Renal cortex interstitium (tissue), 15 donors: ENCODE measurements at places on chromosomes 1 and 21.

DNA sequence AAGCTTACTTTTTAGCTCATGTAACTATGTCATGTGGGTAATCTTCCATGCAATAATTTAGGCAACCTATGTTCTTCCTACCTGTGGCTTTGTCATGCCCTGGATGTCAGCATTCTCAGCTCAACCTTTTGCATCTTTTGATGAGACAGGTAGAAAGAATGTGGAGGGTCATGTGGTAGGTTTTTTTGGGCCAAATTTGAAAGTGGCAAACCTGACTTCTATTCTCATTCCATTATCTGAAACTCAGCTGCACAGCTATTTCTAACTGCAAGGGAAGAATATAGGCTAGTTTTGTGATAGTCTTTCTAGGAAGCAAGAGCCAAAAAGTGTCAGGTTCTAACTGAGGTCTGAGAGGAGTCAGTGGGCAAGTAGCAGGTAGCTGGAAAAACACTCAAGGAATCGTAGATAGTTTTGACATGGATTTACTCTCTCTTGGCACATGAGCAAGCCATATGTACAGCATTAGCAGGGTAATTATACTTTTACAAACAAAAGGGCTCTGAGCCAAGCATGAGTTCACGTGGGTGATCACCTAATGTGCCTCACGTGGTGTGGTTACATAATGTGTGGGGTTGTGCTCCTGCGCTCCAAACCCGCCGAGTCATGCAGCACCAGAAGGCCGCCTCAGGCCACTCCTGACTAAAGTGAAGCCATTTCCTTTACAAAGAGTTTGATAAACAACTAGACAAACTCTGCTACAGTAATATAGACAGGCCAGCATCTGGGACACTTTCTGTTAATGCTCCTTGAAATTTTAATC, 1013.8 kb downstream of the PLA2G4A start:
- DNase-seq = no peak

DNA sequence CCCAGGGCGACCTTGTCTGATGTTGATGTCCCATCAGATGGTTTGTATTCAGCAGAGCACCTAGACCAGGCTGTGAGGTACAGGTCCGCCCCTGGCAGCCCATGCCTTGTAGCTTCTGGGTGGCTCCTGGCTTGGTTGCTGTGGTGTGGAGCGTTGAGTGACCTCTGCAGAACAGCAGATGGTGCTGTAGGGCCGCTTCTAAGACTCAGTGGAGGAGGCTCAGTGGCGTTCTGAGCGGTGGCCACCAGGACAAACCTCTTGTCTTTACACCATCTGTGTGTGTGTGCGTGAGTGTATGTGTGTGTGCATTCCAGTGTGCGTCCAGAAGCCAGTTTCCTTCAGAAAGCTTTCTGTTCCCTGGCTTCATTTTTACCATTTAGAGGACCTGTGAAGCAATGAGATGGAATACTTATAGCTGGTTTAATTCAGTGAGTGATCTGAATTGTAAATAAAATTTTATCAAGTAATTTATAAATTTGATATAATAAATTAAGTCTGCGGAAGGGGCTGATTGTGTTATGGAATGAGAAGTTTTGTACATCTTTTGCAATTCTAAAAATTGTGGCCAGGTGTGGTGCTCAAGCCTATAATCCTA, 66.1 kb downstream of the ADARB1 start:
- peak; percentile 74 for DNase-seq

GRCh38 chr21:42567861-42568260, 54.2 kb downstream of the SLC37A1 start:
- no peak for DNase-seq

GRCh38 chr1:67537667-67538018, 107.4 kb upstream of the SERBP1 start:
- DNase-seq = no peak

DNA sequence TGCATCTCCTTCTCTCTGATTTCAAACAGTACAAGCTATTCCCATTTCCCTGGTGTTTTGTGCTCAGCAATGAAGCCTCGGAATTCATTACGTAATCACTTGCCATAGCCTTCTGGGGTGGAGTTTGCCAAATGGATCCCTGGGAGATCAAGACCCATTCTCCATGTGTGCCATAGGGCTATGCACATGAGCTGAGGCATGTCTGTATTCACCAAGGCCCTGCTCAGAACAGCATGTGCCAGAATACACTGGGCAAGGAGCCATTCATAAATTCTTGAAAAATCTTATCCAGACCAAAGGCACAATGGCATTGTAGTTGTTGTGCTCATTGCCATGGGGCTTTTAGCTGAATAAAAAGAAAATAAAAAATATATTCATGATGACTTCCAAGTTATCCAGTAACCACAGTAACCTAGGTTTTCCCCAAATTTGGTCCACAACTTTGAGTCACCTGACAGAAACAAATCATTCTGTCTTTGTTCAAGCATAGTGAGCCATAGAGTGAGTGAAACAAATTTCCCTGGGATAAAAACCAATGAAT, 53.0 kb downstream of the CRB1 start:
- no peak for DNase-seq

DNA sequence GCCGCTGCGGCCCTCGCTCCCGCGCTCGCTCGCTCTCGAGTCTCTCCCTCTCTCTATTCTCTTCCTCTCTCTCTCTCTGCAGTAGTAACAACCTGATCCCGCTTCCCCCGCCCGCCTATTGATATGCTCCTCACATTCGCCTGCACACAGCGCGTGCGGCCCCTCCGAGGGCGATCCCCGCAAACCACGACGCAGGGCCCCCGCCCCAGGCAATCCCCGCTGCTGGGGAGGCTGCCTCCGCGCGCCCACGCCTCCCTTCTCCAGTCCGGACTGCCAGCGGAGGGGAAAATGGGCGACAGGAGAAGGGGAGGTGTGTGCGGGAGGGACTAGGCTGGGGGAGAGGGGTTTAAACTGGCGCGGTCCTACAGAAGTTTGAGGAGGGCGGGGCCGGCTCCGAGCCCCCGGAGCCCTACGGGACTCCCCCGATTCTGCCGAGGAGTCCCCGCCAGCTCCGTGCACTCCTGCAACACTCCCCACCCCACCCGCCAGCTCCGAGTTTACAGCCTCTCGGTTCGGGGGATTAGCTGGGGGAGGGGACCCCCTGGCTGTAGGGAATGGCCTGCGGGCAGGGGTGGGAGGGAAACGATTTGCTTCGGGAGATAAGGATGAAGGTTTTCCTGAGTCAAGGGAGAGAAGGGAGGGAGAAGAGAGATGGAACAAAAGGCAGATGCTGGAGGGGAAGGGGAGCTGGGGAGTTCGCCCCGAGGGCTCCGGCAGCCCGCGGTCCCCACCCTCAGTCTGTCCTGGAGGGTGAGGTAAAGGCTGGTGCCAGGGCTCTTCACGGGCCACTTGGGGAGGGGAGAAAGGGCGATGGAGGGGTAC, 66.6 kb downstream of the SYT2 start:
- no peak for DNase-seq

DNA sequence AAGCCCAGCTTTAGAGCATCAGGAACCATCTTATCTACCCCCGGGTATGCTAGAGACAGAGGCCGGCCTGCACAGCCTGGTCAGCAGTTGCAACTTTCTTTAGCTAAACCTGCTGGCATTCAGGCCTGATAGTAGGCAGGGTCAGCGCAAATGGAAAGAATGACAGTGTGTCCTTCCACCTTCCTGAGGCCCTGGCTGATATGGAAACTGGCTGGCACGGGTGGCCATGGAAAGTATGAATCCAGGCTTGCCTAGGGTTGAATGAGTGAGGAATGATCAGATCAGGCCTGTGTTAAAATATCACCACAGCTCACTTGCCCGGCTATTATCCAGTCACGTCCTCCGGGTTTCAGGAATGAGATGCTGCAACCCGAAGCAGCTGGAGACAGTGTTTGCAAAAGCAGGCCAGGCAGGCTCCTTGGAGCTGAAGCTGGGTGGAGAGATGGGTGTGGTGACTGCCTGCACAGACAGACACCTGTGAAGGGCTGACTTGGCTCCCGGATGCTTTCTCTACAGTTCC, 34.7 kb downstream of the RCAN1 start:
- DNase-seq = no peak

- no peak for DNase-seq
These were observed 752.1 kb downstream of the LTN1 start for GRCh38 chr21:28240586-28240985.

DNA sequence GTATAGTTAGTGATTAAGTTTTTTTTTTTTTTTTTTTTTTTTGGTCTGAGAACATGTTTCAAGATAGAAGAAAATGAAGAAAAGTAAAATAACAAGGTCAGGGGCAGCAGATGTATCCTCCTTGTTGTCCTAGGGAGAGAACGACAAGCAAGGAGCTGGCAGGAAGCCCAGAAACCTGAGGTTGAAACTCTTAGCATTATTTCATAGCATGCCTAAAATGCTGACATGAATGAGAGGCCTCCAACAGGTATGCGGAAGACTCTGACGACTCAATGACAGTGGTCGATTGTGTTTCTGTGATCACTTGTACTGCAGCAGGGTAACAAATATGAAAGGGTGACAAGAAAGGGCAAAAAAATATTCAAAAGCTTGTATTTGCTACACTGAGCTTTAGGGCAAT, 415.9 kb downstream of the PLA2G4A start:
- peak; percentile 4 for DNase-seq

DNA sequence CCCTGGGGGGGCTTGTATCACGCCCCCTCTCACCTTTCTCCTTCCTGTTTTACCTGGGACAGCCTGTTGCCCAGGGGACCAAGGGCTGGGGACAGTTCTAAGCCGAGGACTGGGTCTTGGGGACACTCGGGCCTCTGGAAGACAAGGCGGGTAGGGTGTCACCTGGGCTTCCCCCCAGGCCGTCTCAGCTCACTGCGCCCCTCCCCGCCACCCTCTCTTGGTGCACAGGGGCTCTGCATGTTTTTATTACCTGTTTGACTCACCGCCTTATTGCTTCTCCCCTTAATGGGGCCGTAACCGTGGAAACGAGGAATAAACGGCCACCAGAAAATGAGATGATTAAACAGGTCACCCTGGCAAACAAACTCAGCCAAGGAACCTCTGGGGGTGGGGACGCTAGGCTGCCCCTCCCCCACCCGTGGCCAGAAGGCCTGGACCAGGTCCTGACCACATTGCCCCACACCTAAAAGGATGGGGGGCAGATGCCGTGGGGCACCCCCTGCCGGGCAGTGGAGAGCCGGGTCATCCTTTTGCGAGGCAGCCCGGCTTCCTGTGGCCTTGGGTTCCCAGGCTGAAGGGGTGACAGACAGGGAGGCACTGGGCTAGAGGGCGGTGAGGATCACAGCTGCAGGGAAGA, 109.9 kb downstream of the CASZ1 start:
- no peak for DNase-seq

GRCh38 chr1:16093611-16094010, 20.2 kb upstream of the FAM131C start:
- no peak for DNase-seq

GRCh38 chr21:41428311-41428710, 2.3 kb downstream of the MX1 start:
- no peak for DNase-seq

- DNase-seq = no peak
These were observed 98.9 kb upstream of the IRF2BP2 start for GRCh38 chr1:234708700-234709395.

DNA sequence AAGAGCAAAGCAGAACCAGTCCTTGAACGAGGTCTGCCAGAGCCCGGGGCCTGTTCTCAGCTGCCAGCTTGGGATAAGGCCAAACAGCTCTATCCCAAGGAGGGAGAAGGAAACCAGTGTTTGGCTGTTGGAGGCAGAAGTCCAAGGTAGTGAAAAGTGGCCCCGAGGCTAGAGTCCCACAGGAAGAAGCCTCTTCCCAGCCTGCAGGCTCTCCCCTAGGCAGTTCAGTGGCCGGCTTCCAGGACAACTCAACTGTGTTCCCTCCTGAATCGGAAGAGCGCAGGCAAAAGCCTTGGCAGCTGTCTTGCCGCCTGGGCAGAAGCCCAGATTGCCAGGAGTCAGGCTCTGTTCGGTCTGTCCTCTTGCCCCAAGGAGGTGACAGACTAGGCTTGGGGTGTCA, 19.3 kb downstream of the QSOX1 start:
- no peak for DNase-seq

- no peak for DNase-seq
These were observed 43.3 kb downstream of the IARS2 start for GRCh38 chr1:220137019-220137786.

DNA sequence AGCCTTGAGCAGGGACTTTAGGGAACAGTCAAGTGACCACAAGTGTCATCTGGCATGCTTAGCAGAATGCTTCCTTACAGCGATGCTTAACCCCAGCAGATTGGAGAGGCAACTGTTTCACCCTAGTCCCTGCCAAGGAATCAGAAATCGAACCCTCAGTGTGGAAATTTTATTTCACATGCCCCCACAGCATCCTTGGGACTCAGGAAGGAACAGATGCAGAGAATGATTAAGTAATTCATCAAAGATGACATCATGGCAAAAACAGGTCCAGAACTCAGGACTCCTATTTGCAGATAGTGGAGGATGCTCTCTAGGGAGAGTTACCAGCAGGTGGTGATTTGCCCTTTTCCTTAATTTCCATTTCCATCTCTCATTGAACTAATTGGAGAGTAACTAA, 333.0 kb upstream of the KAZN start:
- DNase-seq = no peak

- no peak for DNase-seq
These were observed 235.9 kb upstream of the IRF2BP2 start for GRCh38 chr1:234845836-234846235.

DNA sequence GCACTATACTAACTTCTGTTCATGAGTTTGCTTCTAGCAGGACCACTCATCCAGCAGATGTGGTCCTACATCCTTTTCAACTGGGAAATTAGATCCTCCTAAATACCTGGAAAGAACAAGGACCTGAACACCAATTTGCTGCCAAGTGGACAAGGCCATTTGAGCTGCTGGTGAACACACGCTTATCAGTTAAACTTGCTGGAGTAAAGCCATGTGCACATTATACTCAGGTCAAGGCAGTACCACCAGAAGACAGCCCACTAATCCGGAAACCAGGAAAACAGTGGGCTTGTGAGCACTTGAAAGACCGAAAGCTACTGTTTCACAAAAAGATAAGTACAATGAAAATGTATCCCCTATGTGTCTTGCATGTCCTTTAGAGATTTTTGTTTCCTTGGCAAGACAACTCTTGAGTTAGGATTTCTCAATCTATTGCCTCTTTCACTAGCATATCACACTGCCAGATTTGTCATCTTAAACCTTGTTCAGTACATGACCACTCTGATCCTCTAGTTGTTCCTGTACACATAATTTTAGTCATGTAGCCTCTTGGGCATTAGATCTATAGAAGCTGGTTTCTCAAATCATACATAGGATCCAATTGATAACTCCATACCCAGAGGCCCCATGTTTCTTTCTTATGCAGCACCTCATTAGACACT, 4.5 kb upstream of the REN start:
- DNase-seq = no peak

GRCh38 chr1:88878731-88879130, 12.6 kb downstream of the GTF2B start:
- DNase-seq = no peak

- DNase-seq = no peak
These were observed 15.4 kb upstream of the PHACTR4 start for GRCh38 chr1:28354121-28354520.

- no peak for DNase-seq
These were observed 41.2 kb upstream of the PDC start for GRCh38 chr1:186502087-186502486.
